HepG2 (cell line): ENCODE measurements at places on chromosomes 6 and 20. TPM values are rescaled to one million over a fixed set of nuclear protein-coding genes. Genes with fewer than 3 reads are reported as not detected.
A peak's percentile ranks its signal among the peaks of the same experiment; 100 is the strongest.

Gene GRM1
- not detected in 2 replicates for polyA plus RNA-seq

Gene HLA-DRB5
- polyA plus RNA-seq: not detected in 2 replicates

GRCh38 chr6:3356056-3356823 lies 97.5 kb downstream of the PSMG4 start:
- no peaks in the 10 kb centered on the region for H3K27me3 ChIP-seq
- peaks cover 9% of the 10 kb centered on the region; the same call in 1 of the 2 replicates for H3K36me3 ChIP-seq
- H3K4me3 ChIP-seq: peak overlapping the region; percentile 47
- H3K27ac ChIP-seq: peak overlapping the region; percentile 98

Gene IRF4
- 0.07 TPM in 2 replicates for polyA plus RNA-seq

- no peaks in the 10 kb centered on the region for H3K4me1 ChIP-seq
- no peaks in the 10 kb centered on the region for H3K36me3 ChIP-seq
- no peak overlapping the region for H3K4me3 ChIP-seq
- no peak for DNase-seq
- peaks cover 24% of the 10 kb centered on the region; the same call in 1 of the 3 replicates for H3K27me3 ChIP-seq
- no peak overlapping the region for H3K27ac ChIP-seq
Observed at GRCh38 chr20:24672181-24672880, 202.9 kb downstream of the SYNDIG1 start.

DNA sequence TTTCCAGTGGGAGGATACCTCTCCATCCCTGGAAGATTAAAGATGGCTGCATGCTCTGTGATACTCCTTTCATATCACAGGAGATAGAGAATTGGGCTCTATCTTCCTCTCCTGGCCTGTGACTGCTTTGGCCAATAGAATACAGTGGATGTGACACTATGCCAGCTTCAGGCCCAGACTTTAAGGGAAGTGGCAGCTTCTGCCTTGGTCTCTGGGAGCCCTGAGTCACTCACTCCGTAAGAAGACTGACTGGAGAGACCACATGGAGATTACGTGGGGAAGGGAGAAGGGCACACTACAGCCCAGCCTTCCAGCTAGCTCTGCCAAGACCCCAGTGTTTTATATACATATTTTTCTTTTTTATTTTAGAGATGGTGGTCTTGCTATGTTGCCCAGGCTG lies 10.4 kb upstream of the MMP9 start:
- DNase-seq: no peak
- no peak overlapping the region for H3K27ac ChIP-seq

DNA sequence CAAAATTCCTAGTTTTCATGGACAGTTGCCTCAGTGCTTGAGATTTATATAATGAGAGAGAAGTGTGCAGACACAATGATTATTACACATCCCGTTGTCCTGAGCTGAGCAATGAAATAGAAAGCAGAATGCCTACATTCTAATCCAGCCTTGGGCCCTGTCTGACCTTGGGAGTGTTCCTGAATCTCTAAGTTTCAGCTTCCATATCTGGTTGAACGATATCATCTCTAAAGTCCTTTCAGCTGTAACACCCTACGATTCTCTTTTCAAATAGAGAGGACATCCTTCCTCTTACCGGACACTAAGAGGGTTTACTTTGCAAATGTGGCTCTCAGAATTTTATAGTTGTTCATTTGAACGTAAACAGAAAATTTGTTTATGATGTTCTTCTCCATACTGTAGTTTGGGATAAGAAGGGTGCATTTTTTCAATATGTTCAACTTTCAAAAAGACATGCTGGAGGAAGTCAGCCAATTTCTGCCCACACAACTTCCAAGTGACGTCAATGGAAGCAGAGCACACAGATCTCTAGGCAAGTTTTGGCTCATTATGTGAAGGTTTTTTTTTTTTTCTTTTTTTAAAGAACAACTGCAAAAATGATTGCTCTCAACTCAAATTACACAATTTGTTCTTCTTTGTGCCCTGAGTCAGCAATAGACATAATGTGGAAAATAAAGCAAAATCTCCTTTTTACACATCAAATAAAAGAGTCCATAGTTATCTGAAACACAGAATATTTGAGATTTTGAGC lies 50.4 kb downstream of the PDE7B start:
- no peaks in the 10 kb centered on the region for H3K36me3 ChIP-seq
- H3K27me3 ChIP-seq: no peaks in the 10 kb centered on the region
- no peaks in the 10 kb centered on the region for H3K4me1 ChIP-seq
- no peak overlapping the region for H3K27ac ChIP-seq

DNA sequence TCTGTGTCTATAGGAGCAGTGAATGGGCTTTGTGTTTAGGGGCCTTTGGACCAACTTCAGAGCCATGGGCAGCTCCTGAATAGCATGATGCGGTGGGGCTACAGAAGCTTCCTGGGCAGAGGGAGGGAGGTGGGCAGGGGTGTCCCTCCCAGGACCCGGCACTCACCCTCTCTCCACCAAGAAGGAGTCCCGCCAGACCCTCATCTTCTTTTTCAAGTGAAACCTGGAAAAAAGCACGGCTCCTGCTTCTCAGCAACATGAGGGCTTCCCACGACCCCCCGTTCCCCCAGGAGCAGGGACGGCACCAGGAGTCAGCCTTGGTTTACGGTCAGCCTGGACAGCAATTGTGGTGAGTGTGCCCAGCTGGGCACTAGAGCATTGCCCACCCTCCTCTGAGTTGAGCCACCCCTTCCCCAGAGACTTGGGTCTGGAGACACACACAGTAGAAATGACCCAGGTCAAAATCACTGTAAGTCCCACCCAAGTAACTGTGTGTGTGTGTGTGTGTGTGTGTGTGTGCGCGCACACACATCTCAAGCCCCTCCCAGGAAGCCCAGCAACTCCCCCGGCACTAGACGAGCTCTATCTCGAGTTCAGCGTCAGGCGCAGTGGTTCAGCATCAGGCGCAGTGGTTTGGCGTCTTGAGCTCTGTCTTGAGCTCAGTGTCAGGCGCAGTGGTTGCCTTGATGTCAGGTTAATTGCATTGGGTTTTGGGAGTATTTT lies 108.2 kb downstream of the SULF2 start:
- H3K4me1 ChIP-seq: peaks cover 37% of the 10 kb centered on the region
- H3K36me3 ChIP-seq: no peaks in the 10 kb centered on the region
- H3K27me3 ChIP-seq: no peaks in the 10 kb centered on the region
- H3K27ac ChIP-seq: no peak overlapping the region
- DNase-seq: no peak

GRCh38 chr20:62486484-62486883 lies 10.7 kb upstream of the GATA5 start:
- H3K27ac ChIP-seq: no peak overlapping the region
- no peak overlapping the region for H3K4me3 ChIP-seq
- no peak for DNase-seq
- no peaks in the 10 kb centered on the region for H3K36me3 ChIP-seq
- peaks cover 91% of the 10 kb centered on the region for H3K27me3 ChIP-seq

GRCh38 chr6:157442291-157442690 lies 61.3 kb downstream of the ZDHHC14 start:
- H3K36me3 ChIP-seq: no peaks in the 10 kb centered on the region

DNA sequence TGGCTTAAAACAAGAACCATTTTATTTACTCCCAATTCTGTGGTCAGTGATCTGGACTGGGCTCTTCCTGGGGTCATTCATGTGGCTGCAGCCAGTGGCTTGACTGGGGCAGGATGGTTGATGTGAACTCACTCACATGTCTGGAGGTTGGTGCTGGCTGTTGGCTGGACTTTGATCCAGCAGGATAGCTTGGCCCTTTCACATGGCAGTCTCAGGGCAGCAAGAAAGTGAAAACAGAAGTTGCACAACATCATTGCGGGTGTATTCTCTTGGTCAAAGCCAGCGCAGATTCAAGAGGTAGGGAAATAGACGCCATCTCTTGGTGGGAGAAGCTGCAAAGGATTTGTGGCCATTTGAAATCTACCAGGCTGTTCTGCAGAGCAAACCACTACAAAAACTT lies 77.2 kb downstream of the MDGA1 start:
- no peak overlapping the region for H3K4me3 ChIP-seq
- DNase-seq: peak; percentile 73

GRCh38 chr6:75081921-75082320 lies 123.9 kb downstream of the COL12A1 start:
- no peak for DNase-seq
- peaks cover 11% of the 10 kb centered on the region; the same call in 1 of the 2 replicates for H3K4me1 ChIP-seq
- peaks cover 10% of the 10 kb centered on the region; the same call in 2 of the 3 replicates for H3K27me3 ChIP-seq
- H3K36me3 ChIP-seq: no peaks in the 10 kb centered on the region
- H3K27ac ChIP-seq: no peak overlapping the region

DNA sequence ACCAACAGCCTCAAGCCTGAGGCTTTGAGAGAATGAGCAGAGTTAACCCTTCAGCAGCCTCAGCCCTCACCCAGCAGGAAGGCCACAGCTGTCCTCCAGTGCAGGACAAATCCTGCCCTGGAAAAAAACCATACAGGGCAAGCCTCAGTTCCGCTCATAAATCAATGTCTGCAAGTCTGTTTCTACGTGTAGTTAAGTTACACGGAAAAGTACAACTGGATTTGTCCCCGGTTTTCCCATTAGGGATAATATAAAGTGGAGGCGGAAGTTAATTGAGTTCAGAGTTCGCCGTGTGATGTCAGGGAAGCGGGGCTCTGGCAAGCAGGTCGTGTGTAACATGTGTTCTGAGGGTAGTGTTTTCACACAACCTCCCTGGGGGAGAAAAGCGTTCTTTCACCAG lies 44.2 kb upstream of the EYA2 start:
- no peak overlapping the region for H3K4me3 ChIP-seq
- peaks cover 39% of the 10 kb centered on the region for H3K27me3 ChIP-seq
- DNase-seq: no peak
- H3K36me3 ChIP-seq: no peaks in the 10 kb centered on the region
- H3K4me1 ChIP-seq: no peaks in the 10 kb centered on the region
- H3K27ac ChIP-seq: no peak overlapping the region

- no peaks in the 10 kb centered on the region for H3K36me3 ChIP-seq
- H3K4me3 ChIP-seq: no peak overlapping the region
- no peak for DNase-seq
- no peaks in the 10 kb centered on the region for H3K4me1 ChIP-seq
Observed at GRCh38 chr6:67630146-67630545, 1004.9 kb upstream of the ADGRB3 start.
